ENCODE measurements at places on chromosomes 5 and 9.

DNA sequence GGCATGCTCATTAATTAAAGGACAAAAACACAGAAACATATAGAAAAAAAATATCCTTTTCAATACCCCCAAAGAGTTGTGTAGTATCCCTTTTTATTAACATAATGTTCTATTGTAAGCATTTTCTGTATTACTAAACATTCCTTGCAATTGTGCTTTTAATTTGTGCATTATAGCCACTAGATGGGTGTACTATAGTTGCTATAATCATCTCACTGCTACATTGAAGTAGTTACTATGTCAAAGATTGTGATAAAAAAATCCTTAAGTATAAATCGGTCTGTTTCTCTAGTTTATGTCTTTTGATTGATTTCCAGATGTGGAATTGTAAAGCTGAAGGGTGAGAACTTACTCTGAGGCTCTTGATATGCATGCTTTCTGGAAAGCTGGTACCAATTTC is 21.4 kb downstream of the FREM1 start:
- DNase-seq: no peak

DNA sequence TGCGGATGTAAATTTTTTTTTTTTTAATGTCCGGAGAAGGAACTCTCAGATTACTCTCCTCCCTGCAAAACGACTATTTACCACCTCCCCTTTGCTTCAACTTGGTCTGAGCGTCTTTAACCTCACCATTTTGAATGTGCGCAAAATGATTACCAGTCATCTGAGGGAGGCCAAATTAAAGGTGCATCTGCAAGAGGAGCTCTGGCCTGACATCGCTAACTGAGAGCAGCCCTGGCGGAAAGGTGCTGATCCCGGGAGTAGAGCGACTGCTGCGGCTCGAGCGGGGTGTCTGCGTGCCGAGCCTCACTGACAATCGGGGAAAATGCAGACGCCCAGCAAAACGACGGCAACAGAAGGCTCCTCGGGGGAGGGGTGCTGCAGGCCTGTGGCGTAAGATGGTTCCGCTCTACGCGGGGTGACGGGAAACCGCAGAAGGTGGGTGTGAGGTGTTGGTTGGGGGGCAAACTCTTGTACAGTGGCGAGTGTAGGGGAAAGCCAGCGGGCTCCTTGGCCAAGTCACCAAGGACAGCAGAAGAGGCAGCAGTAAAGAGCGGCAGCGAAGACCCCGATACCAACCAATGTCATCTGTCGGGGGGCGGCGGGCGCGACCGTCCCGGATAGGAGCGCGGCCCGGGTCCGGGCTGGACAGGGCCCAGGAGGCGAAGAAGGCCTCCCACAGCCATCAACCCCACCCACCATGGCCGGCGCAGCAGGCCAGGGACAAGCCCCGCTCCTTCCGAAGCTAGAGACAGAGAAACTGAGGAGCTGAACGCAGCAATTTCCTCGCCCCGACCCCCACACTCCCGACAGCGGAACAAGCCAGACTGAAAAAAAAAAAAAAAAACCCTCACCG is 557 bp downstream of the PJA2 start:
- peak; percentile 85 for DNase-seq

DNA sequence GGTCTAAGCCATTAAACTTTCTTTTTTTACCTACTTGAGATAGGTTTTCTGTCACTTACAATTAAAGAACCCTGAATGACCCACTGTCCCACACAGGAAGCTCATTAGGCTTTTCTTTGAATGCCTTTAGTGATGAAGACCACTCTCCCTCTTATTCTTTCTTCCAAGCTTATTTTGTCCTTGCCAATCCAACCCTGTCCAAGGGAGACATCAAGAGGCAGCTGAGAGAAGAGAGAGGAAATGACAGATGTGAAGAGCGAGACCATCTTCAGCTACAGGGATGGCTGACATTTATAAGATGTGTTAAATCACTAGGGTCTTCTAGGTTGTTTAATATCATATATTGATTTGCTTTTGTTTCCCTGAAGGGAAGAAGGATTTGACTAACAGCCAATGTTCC is 133.5 kb downstream of the FAM114A2 start:
- no peak for DNase-seq

GRCh38 chr5:120463991-120464626 is at the start of gene PRR16:
TSS of gene PRR16 (plus strand) at chr5:120464300.
- peak; percentile 78 for DNase-seq

DNA sequence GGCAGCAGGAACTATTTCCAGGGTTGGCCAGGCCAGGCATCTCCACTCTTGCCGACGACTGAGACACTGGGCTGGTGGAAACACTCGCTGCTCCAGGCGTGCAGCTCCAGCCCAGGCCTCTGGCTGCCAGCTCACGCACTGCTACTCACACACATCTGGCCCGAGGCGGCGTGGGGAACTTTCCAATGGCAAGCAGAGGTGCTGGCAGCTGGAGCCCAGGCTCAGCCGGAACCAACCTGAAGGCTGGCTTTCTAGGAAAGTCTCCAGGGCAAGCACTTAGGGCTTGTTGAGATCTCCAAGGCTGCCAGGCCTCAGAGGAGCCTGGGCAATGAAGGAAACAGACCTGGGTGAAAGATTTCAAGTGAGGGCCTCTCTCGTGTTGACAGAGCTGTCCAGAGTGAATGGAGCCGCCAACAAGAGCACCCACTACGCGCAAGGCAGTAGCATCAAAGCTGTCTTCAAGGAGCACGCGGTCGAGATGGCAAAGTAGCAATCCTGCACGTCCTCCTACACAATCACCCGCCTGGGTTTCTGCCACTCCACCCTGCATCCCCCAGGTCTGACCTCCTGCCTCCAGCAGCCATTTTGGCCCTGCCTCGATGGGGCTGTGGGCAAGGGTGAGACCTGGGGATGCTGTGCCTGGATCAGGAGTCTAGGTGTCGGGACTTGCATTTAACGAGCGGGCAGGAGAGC is 14.4 kb downstream of the SH3PXD2B start:
- no peak for DNase-seq

DNA sequence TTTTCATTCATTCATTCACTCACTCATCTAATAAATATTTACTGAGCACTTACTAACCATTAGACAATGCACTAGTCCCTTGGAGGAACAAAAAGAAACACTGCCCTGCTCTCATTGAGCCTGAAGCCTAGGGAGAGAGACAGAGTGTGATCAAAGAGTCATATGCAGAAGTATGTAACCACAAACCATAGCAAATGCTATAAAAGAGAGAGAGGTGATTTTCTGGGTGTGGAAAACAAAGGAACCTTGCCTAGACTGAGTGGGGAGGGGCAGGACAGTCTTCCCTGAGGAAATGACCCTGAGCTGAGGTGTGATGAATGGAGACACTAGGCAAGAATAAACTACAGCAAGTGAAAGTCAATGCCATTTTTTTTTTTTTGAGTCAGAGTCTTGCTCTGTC is 10.8 kb upstream of the ADRA1B start:
- no peak for DNase-seq

- no peak for DNase-seq
These were observed 25.8 kb upstream of the PCA3 start for GRCh38 chr9:76738402-76738801.

DNA sequence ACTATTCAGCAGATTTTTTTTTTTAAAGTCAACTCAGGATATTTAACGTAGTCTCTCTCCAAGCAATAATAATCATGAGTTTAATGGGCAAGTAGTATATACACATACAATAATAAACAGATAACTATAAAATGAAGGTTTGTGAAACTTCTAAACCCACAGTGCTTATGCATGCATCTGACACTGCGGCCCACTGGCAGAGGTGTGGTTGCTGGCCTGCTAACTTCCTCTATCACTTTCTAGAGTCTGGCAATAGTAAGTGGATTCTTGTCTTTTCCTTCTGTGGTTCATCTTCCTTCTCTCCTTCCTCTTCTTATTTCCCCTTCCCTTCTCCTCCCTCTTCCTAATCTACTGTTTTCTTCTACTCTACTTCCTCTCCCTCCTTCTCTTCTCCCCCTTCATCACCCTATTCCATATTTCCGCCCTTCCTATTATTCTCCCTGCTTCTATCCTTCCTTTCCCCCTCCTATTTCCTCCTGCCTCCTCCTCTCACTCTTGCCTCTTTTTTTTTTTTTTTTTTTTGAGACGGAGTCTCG is 18.6 kb upstream of the AGXT2 start:
- DNase-seq: no peak

GRCh38 chr5:4424895-4425294 is 715.2 kb upstream of the ADAMTS16 start:
- DNase-seq: no peak

DNA sequence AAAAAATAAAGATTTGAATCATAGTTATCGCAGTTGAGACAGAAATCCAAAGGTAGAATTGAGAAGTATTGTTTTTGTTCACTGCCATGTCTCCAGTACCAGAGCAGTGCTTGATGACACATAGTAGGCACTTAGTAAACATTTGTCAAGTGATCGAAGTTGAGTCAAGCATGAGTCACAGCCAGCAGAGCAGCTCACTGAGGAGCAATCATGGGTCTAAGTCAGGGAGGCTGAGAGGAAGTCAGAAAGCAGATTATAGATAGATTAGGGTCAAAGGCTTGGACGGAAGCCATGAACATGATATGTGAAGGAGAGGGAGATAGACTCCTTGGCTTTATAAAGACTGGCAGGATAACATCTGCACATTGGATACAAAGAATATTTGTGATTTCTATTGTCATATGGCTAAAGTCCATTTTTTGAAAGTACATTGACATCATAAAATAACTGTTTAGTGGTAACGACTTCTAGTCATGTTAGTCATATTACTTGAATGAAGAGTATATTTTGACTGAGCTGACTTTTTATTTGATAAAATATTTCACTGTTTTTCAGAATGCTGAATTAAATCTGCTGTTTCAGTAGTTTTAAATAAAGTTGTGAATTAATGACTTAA is 168.5 kb downstream of the RAB3C start:
- peak; percentile 41 for DNase-seq

DNA sequence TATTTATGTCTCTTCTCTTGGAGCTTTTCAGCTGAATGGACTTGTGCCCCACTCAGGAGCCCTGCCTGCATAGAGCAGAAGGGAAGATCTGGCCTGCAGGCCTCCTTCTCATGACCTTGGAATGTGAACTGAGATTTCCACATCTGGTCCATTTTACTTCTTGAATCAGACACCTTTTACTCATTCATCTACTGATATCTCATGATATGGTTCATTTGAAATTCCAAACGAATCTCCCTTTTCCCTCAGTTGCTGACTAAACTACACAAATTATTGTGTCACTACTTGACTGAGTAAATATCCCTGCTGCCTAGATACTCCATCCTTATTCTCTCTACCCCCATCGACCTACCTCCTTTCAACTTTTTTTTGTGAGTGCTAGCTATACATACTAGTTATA is 138.7 kb downstream of the PLCXD3 start:
- peak; percentile 49 for DNase-seq

- no peak for DNase-seq
These were observed 31.1 kb downstream of the MRPS27 start for GRCh38 chr5:72288924-72289323.

DNA sequence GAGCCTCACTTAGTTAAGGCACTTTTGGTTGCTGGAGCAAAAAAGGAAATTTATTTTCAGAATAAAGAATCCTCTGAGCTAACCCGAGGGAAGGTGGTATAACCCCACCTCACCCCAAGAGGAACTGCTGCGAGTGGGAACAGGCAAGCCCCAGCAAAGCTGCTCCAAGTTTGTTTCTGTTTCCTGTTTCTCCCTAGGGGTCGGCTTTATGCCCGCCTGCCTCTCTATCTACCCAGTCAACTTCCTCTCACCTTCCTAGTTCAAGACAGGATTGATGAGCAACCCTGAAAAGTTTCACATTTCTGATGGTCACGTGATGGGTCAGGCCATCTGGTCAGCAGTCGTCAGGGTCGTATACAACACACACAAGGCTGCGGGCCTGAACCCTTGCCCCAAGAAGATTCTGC is 31.1 kb downstream of the TRIO start:
- DNase-seq: no peak

GRCh38 chr9:23822261-23823169 is 3.5 kb downstream of the ELAVL2 start:
- no peak for DNase-seq

GRCh38 chr5:174003795-174004194 is 14.8 kb downstream of the C5orf47 start:
- no peak for DNase-seq

DNA sequence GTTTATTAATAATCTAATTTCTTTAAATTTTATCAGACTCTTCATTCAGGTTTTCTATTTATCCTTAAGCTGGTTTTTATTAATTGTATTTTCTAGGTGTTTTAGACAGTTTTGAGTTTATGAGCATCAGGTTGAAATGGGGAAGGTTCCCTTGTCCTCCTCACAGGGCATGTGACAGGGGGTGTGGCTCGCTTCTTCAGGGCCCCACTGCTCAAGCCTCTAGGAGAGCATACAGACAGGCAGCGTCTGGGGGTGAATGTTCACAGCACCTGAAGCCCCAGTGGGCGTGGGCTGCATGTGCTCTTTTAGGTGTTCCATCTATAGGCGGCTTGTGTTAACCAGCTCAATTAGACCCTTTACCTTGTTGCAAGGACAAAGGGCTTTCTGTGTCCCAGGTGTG is 78.2 kb upstream of the RUFY1 start:
- no peak for DNase-seq

DNA sequence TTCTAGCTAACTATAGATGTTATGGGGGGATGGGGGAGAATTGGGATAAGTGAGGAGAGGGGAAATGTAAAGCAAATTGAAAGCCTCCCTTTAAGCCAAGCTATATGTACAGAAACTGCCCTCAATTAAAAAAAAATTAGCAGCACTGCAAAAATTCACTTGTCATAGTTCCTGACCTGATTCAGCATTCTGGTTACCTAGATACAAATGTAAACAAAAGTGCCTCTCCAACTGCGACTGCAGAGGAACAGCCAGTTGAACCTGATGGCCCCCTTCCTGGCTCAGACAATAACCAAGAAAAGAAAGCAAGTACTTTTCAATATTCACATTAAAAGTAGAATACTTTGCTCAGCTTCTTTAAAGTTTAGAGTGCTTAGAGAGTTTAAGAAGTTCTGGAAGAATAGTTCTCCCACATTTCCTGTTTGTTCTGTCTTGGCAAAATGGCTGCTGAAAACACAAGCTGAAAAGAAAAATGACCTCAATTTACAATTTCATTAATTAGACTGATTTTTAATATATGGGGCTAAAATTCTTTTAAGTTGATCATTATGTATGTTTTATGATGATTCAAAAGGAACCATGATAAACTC is 1.5 kb downstream of the FAM81B start:
- DNase-seq: peak; percentile 50

DNA sequence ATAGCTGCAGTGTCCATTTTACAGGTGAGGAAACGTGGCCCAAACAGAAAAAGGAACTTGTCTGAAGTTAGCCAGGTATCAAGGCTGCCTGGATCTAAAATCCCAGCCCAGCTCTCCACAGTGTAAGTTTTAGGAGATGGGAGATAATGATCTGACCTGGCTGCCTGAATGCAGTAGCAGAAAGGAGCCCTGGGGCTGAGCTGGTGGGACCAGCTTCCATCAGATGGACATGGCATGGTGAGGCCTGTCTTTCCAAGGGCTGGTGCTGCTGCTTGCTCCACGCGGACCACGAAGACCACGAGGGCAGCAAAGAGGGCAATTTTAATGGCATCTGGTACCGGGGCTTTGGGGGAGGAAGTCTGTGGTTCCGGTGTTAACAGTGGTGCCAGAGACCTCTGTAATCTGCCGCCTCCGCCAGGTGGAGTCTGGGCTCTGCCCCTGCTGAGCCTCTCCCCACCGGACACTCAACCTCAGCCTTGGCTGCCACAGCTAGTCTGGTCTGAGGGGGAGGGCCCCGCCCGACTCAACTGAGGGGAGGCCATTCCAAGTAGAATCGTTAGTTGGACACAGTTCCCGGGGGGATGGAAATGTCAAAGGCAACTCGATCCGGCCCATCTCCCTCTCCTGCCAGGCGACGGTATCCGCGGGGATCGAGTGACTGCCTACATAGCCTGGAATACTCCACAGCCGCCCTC is 650 bp downstream of the MYORG start:
- DNase-seq: peak; percentile 17

Measured in cardiac fibroblast (primary cell).